ENCODE measurements at places on chromosomes 6 and 20.

GRCh38 chr6:109722011-109722410, 30.9 kb downstream of the FIG4 start:
- no peak for DNase-seq

DNA sequence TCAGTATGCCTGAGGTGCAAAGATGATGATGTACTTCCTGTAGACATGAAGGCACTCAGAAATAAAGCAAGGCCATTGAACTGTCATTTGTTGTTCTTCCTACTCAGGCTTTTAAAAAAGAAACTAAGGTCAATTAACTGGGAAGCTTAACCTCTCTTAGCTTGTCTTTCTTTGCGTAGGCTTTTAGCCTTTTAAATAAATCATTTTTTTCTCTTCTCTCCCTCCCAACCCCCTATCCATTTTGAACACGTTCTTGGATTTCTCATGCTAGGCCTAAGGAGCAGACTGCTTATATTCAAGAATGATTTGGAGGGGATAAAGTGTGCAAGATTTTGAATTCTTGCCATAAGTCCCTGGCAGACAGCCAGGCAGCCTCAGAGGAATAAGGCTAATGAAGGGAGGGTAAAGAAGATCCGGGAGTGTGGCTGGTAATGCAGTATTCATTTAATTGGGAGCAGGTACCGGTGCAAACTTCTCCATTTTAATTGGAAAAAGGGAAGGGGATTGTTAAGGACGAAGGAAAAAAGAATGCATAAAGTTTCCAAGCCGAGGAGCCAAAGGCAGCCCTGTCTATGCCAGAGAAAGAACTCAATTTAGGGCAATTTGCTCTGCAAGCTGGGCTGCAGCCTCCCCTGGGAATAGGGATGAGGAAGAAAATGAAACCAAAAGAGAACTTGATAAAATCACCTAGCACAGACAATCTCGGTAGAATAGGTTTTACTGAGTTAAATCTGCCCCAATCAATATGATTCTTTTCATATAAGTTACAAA, 343.8 kb upstream of the MMS22L start:
- no peak for DNase-seq

DNA sequence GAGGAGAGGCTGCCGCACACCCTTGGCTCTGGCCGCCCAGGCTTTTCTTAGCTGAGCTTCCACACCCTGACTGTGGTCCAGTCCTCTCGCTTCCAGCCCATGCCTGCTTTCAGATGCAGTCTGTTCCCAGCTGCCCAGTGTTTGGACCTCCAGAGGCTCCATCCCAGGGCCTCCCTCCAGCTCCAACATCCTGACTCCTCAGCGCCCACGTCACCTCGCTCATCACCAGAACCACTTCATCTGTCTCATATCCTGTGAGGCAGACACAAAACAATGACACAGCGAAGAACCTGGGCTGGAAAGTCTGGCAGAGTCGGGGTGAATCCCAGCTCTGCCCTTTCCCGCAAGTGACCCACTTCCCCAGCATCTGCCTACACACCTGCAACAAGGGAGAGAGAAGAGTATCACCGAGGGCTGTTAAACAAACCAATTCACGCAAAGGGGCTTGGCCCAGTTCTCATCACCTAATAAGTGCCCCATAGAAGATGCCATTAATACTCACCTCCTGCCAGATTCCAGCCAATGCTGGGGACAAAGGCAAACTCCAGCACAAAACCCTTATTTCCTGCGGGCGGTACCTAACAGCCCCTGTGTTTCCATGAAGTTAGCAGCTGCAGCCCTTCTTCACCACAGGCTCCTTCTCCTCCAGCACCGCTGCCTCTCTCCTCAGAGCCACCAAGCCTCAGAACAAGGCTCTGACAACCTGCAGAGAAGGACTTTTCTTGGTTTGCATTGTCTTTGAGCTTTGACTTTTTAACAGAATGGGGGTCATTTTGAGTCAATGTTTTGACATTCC, 133.4 kb upstream of the CDH4 start:
- DNase-seq = peak; percentile 35

DNA sequence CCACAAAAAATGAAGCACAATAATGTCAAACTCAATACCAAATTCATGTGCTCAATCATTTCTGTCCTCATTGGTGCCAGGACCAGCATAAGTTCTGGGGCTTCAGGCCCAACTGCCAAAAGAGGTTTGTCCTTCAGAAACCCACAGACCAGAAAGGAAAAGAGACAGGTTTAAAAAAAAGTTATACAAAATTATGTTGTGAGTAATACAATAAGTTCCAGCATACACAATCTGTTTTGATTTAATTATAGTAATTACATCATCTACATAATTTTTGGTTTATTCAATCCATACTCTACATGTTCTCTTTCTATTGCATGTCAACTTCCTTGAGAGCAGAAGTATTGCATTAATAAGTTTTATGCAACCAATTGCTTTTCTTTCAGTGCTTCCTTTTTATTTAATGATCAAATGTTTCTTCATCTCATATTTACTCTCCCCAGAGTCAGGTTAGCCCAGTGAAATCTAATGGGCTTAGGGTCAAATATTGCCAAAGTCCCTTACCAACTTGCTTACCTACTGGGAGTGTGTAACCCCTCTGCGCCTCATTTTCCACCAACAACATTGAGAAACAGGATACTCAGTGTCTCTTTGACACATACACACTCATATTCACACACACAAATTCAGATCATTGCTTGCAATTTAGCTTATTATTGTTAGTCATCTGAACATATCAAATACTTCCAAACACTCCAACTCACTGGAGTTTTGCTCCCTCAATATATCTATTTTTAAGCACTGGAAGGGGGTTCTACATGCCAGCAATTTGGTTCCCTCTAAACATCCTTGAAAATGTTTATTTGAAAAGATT, 424.4 kb upstream of the MARCKS start:
- DNase-seq = peak; percentile 33

- peak; percentile 93 for DNase-seq
Measured at GRCh38 chr20:19757487-19758132, 448 bp upstream of the RIN2 start.

DNA sequence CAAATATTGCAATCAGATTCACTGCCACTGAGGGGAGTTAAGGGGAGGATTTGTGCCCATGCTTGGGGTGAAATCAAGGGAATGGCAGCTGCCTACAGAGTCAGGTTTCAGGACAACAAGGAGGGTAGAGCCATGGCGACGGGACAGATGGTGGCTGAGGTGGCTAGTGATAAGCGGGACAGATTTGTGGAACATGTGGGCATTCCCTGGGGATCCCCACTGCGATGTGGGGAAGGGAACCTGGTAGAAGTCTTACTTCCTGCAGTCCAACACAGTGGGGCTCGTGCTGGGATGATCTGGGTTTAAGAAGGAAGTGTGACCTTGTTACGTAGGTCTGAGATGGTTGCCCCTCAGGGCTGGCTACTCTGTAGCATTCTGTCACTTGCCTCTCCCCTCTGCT, 292.0 kb upstream of the JARID2 start:
- no peak for DNase-seq

DNA sequence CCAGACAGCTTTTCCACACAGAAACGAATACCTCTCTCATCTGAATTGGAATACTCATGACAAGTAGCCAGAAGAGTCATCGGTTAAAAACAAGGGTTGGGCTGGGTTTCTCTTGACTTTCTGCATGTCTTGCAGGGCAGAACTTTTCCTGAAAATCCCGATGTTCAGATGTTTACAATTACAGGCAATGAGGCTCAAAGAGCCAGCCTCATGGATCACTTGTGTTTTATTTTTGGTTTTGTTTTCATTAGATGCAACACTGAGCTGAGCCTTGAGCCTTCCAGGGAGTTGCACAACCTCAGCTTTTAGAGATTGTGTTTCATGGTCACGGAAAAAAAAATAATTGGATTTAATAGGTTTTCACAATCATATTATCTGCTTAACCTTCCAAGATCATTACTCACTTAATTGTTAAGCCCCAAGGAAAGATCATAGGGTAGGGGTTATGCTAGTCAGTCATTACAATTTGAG, 288.1 kb upstream of the PRDM1 start:
- peak; percentile 96 for DNase-seq

GRCh38 chr6:62623846-62624532, 338.0 kb upstream of the KHDRBS2 start:
- DNase-seq = no peak

DNA sequence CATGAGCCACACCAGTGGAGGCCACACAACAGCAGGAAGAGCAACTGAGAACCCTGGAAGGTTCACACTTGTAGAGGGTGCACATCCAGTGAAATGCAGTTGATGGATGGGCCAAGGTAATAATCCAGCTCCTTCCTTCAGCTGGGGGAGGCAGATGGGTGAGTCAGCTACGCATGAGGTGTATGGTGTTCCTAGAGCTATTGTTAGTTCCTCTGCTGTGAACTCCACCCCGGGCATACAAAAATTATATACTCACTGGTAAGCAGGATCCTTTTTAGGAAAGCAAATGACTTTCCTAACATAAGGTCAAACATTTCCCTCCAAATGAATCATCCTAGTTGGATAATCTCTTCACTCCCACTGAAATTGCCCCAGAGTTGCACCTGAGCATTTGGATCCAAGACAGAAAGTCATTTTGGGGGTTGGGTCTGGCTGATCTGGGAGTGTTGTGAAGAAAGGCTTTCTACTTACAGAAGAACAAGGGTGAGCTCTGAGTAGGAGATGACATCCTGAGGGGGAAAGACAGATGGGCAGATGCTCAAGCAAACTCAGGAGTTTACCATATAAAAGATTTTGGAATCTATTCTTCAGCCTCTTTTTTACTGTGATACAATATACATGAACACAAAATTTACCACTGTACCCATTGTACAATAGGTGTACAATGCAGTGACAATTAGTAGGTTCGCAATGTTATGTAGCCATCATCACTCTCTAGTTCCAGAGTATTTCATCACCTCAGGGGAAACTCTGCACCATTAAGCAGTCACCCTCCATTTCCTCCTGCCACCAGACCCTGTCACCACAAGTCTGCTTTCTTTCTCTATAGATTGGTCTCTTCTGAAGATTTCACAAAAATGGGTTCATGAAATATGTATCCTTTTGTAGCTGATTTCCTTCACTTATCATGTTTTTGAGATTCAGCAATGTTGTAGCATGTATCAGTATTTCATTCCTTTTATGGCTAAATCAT, 11.1 kb downstream of the HLA-F start:
- no peak for DNase-seq

- no peak for DNase-seq
Measured at GRCh38 chr6:170402318-170403040, 95.9 kb downstream of the FAM120B start.

- DNase-seq = no peak
Measured at GRCh38 chr6:107542192-107542668, 52.3 kb downstream of the SOBP start.

- peak; percentile 80 for DNase-seq
Measured at GRCh38 chr6:111918825-111919224, 45.6 kb upstream of the FYN start.

DNA sequence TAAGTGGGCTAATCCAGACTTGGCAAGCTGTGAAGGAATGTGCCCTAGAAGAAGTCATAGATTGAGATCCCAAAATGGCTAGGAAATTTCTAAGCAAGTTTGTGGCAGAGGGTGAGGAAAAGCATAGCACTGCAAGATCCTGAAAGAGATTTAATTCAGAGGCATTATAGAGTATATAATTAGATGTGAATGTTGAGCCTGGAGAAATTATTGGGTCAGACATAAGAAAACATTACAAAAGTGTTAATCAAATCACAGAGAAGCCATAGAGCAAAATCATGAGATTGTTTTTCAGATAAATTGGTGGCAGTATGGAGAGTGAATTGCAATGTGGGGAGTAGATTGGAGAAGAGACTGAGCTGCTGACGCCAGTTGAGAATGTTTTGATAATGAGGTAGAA, 90.0 kb downstream of the CD2AP start:
- DNase-seq = peak; percentile 18

- no peak for DNase-seq
Measured at GRCh38 chr6:141658696-141659095, 474.0 kb upstream of the GJE1 start.

- peak; percentile 39 for DNase-seq
Measured at GRCh38 chr6:26312096-26312463, 52.9 kb upstream of the BTN3A2 start.

GRCh38 chr20:46917155-46917554, 22.5 kb downstream of the EYA2 start:
- no peak for DNase-seq

GRCh38 chr20:64230461-64231145, 24.9 kb upstream of the PCMTD2 start:
- DNase-seq = no peak

GRCh38 chr6:13425270-13425873, 62.0 kb downstream of the GFOD1 start:
- DNase-seq = no peak

DNA sequence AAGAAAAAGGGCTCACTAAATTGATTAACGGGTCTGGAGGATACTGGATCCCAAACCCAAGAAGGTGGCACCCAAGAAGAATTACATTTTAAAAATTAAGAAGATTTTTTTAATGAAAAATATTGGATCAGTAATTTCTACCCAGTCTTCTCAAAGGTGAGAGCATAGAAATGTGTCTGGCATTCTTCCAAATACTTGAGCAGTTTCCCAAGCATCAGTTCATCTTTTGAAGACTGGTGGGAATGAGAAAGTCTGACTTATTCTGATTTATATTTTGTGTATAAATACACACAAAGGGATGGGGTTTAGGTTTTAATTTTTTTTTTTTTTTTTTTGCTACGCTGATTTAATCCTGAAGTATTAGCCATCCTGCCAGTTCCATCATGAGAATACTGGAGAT, 3.3 kb downstream of the MGME1 start:
- DNase-seq = peak; percentile 24

GRCh38 chr6:10420546-10421157, 5.8 kb upstream of the TFAP2A start:
- no peak for DNase-seq

- DNase-seq = no peak
Measured at GRCh38 chr20:21509079-21509596, 4.7 kb downstream of the NKX2-2 start.

- peak; percentile 6 for DNase-seq
Measured at GRCh38 chr6:49453221-49453620, 9.8 kb downstream of the MMUT start.

DNA sequence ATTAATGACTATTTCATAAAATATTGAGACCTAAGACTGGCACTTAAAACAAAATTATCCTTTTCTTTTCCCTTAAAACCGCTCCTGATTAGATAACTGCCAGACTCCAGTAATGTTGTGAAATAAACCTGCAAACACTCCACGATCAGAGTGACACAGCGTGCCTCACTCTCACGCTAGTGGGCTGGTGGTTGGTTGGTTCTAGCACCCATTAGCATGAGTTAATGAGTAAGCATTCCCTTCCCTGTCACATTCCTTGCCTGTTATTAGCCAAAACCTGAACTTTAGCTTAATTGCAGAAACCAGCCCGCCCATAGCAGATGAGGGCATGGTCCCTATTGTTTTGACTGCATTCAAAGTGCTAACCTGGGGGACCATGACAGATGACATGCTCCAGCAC, 193.4 kb downstream of the CD83 start:
- no peak for DNase-seq

- DNase-seq = peak; percentile 37
Measured at GRCh38 chr6:35948725-35949124, 27.8 kb upstream of the SRPK1 start.

DNA sequence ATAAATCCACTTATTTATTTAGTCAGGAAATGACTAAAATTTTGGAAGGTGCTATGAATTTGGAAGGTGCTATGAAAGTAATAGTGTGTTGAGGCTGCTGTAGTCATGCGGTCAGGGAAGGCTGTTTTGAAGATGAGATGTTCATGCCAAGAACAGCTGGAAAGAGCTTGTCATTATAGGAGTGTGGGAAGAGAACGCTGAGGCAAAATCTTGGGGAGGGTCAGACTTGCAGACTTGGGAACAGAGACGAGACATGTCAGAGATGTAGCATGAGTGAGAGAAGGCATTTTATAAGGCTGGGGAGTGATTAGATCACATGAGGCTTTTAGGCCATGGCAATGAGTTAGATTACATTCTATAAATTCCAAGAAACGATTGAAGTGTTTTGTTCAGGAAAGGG, 124.0 kb upstream of the B3GAT2 start:
- peak; percentile 41 for DNase-seq
